ENCODE measurements at places on chromosomes 3 and 15.

DNA sequence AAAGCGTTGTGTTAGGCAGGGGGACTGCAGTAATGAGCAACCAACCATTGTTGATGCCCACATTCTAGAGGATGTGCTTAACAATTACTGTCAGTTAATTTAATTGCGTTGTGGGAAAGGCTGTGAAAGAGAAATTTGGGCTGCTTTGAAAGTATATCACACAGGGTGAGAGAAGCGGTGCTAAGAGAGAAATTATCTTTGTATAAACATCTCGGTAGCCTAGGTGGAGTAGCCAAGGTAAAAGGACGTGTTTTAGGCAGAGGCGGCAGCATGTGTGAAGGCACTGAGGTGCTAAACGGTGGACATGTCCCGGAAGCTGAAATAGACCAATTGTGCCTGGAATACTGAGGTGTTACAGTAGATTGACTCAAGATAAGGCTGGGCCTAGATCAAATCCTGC is 71.9 kb downstream of the UBE2E2 start:
- no peak for DNase-seq

GRCh38 chr3:62712746-62713145 is 162.5 kb downstream of the CADPS start:
- no peak for DNase-seq

DNA sequence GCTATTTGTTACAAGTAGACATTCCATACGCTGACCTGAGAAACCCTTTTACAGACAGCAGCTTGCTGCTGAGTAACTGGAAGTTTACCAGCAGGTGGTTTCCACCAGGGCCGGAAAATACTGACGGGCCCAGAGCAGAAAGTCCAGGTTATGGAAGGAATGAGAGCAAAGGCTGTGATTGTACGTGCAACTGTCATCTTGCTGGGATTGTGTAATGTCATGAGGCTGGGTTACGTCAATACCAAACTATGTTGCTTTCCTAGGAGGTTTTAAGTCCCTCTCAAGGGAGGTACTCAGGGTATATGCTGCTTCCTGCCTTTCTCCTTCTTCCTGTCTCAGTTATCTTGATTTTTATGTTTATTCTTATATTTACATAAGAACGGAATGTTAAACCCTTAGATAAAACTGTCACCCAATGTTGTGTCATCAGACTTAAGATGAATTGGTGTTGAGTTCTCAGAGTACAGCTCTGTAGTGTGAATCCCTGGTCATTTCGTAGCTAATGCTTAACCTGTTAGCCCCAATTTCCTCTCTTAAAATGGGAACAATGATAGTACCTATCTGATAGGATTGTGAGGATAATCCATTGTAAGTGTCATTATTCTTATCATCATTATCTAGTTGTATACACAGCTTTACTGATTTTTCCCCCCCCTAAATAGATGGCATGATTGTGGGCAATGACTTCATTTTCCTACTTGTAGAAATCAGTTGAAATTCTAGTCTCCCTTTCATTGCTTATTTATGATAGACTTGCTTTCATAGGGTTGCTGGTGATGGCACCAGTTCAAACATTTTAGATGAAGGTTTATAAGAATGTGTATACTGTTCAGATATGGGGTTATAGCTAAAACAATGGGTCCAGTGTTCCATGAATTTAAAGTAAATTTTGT is 101.4 kb downstream of the FNDC3B start:
- peak; percentile 48 for DNase-seq

- DNase-seq = no peak
Observed at GRCh38 chr3:182861348-182861747, 68.0 kb downstream of the ATP11B start.

GRCh38 chr15:91135201-91136130 is 35.4 kb downstream of the SV2B start:
- DNase-seq = no peak

- DNase-seq = no peak
Observed at GRCh38 chr3:158789592-158789991, 12.3 kb upstream of the MFSD1 start.

GRCh38 chr3:79032686-79033318 is 735.0 kb downstream of the ROBO1 start:
- peak; percentile 76 for DNase-seq

DNA sequence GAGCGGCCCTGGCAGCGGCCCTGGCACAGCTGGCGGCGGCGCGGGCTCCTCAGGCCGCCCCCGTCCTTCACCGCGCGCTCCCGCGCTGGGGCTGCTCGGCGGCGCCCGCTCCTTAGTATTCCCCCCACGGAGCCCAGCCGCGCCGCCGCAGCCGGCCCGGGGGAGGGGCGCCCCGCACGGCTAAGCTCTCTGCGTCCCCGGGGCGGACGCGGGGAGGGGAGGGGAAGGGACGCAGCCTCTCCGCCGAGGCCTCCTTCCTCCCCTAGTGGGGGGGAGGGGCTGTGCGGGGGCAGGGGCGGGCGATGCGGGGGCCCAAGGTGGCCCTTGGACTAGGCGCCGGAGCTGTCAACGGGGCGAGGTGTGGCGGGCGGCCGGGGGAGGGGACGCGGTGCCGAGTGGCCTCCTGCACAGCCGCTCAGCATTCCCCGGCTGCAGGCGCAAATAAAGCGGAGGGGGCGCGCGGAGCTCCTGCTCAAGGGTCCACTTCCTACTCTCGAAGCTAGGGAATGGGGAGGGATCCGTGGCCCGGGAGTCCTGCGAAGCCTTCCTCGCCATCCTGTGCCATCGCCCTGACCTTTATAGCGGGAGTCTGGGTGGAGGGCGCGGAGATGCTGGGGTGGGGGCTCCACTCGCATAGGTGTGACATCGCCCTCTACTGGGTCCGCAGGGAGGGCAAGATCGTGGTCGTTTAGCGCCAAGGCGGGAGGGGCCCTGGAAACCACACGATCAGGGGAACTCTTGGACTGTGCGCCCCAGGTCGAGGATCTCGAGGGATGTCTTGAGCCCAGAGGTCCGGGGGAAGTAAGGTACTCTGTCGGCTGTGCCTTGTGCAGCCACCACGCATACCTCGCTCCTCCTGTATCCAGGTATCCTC is 22.2 kb downstream of the EPHB3 start:
- peak; percentile 77 for DNase-seq

DNA sequence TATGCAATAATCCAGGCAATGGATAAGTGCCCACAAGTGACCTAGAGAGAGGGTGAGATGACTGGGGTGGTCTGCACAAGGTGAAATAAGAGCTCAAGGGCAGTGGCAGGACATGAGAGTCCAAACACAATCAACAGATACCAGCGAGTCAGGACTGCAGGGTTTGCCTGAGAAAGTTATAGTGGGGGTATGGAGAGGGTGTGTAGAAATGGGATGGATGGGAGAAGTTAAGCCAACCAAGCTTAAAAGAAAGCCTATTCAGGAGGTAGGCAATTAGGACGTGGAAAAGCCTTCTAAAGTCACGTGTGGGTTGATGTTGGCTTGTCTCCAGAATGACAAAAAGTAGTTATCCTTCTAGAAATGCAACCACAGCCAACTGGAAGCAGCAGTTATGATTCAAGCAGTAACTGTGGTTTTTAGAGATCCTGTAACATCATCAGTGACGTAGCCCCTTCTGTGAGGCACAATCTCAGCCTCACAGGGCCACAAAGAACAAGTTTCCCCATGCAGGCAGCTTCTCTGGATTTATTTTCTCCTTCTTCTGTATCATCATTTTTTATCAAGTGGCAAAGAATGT is 56.1 kb downstream of the FAM174B start:
- no peak for DNase-seq

- DNase-seq = no peak
Observed at GRCh38 chr3:120451806-120452205, 1.0 kb upstream of the FSTL1 start.

GRCh38 chr3:41250825-41251224 is 51.5 kb downstream of the CTNNB1 start:
- no peak for DNase-seq

- no peak for DNase-seq
Observed at GRCh38 chr15:73807865-73808264, 54.7 kb upstream of the INSYN1 start.

GRCh38 chr15:50698101-50698500 is 11.5 kb upstream of the TRPM7 start:
- DNase-seq = no peak

GRCh38 chr15:61584410-61584809 is 355.3 kb upstream of the RORA start:
- no peak for DNase-seq

- DNase-seq = no peak
Observed at GRCh38 chr3:98556164-98557130, 24.7 kb downstream of the GPR15 start.

GRCh38 chr15:63442080-63442479 is 60.4 kb upstream of the CA12 start:
- DNase-seq = no peak

DNA sequence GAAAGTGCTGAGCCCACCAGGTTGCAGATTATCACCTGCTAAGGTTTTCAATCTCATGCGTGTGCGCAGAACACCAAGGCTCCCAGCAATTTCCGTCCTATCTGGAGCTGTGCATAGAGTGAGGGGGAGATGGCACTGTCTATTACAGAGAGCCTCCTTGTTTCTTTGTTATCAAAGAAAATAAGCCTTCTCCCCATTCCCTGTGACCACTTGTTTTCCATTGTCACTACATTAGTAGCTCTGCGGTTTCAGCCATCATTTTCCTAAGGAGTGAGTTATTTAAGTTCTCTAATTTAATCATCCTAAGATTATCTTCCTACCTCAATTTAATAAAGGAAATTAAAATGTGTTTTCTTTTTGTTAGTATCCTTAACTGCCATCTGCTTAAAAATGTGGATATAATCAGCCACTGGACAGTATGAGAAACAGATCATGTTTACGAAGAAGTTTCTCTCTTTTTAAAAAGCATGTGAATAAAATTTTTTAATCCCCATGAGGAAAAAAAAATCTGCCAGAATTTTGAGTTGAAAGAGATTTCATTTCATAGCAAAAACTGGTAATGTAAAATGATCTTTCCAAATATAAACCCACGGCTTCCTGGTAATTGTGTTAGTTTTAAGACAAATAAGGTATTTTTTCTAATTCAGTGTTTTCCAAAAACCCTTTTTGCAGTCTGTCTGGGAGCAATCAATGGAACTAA is 172.3 kb upstream of the UBE2E1 start:
- no peak for DNase-seq

GRCh38 chr15:34804113-34804512 is 8.8 kb upstream of the ACTC1 start:
- DNase-seq = no peak

DNA sequence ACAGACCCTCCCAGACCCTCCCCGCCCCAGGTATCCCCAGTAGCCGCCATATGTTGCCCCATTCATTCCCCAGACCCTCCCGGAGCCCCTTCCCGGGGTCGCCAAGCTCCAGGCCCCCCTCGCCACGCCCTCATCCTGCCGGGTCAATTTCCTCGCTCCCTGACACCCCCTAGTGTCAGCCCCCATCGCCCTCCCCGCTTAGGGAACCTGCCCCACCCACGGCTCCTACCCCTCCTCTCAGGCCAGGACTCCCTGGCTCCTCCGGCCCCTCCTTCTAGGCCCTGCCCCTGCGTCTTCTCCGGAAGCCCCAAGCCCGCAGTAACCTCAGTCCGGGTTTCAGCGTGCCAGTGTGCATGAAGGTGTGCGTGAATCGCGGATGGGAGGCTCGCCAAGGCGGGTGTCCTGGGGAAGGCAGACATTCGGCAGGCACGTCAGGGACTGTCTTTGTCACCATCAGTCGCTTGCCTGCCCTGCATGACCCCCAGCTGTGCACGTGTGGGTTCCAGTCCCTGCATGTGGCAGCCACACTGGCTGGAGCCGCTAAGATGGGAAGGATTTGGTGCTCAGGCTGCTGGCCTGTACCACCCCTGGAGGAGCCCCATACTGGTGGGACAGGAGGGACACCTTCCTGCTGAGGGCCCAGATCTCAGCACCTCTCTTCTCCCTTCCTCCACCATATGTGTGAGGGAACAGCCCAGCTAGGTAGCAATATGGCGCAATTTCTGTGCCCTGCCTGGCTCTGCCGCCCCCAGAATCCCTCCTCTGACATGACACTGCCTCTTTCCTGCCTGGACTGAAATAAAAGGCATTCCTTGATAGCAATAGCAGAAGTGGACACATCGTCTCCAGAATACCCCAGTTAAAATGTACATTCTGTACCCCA is 693 bp downstream of the DISP2 start:
- peak; percentile 72 for DNase-seq

- DNase-seq = no peak
Observed at GRCh38 chr15:96314963-96315362, 15.5 kb upstream of the NR2F2 start.

DNA sequence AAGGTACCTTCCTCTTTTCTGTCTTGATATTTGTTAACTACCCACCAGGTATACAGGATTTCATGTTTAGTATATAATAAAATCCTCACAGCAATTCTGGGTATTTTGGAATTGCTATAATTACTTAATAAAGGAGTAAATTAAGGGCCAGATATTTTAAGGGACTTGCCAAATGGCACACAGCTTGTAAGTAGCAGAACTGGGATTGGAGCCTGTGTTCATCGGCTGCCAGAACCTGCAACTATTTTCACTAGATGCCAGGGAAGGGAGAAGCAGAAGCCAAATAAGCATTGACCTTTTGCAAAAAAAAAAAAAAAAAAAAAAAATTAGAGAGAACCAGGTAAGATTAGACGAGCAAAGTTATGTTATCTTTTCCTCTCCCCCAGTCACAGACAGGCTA is 683.3 kb upstream of the CADM2 start:
- no peak for DNase-seq

DNA sequence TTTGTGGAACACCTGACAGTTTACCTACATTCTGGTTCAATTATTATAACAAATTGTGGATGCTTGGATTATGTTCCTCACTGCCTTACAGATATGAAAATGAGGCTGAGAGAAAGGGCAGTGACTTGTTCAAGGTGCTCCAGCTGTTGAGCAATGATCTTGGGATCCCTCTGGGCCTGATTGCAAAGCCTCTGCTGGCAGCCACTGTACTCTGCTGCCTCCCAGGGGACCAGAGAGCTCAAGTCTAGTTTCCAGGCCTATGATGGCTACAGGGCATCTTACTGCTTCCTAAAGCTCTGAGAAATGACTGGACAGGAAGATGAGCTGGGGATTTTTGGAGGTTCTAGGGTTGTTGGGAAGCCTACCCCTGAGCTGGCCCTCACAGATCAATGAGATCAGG is 2.3 kb upstream of the SHC4 start:
- DNase-seq = no peak

GRCh38 chr3:139640456-139640855 is 37.3 kb downstream of the NMNAT3 start:
- DNase-seq = no peak

DNA sequence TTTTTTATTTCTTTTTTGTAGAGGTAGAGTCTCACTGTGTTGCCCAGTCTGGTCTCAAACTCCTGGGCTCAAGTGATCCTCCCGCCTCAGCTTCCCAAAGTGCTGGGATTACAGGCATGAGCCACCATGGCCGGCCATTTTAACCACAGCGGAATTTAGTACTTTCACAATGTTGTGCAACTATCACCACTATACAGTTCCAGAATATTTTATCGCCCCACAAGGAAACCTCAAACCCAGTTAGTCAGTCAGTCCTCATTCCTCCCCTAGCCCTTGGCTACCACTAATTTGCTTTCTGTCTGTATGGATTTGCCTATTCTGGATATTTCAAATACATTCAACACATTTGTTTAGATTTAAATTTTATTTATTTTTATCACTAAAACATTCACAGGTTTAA is 15.5 kb upstream of the HOMER2 start:
- no peak for DNase-seq

- DNase-seq = no peak
Observed at GRCh38 chr3:111676211-111677006, 81.3 kb upstream of the ZBED2 start.

GRCh38 chr15:58441376-58442070 is 9.7 kb downstream of the LIPC start:
- DNase-seq = no peak

GRCh38 chr15:101651554-101652097 is 555 bp downstream of the TM2D3 start:
- peak; percentile 59 for DNase-seq

Data from GM23338 (cell line).